Left ventricle myocardium superior (tissue), 1 donor: ENCODE measurements at places on chromosomes 12 and 14.

- no peak for DNase-seq
Observed at GRCh38 chr12:14880890-14881453, 4.7 kb downstream of the MGP start.

DNA sequence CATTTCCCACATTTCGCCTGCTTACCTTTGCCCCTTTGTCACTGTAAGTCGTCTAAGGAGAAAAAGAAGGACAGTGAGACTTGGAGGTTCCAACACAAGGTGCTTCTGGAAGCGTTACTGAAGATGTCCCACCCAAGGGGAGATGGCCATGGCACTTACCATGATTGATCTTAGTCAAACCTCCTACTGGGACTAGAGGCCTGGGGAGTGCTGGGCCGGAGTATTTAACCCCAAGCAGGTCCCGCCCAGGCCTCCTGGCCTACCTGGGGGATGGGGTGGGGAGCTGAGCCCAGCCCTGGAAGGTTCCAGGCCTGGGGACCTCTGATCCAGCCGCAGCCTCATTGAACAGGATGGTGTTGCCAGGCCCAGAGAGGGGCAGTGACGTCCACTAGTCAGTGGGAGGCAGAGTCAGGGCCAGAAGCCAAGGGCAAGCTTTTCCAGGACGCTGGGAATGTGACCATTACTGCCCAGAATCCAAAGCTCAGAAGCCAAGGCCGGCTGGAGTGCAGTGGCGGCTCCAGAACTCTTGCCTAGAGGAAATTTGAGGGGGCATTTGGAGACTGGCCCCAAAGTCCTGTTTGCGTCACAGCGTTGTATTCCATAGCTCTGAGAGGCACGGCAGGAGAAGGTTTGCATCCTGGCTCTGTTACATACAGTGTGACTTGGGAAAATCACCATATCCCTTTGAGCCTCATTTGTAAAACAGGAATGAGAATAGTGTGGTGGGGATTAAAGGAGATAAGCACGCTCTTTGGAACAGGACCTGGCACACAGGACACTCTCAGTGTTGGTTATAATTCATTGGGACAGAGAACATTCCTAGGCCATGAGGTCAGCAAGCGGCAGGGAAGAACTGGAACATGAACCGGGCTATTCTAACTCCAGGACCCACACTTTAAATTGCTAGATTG is at the start of gene HPD:
Gene HPD, minus strand, starts transcription at position 198 of the 911 bp plus-strand sequence. Its CDS starts 36 bp downstream, at position 162.
- peak; percentile 79 for DNase-seq

- no peak for DNase-seq
Observed at GRCh38 chr14:71135911-71136310, 228.7 kb downstream of the PCNX1 start.

- DNase-seq = no peak
Observed at GRCh38 chr12:64522807-64523206, 70.9 kb downstream of the TBK1 start.

- no peak for DNase-seq
Observed at GRCh38 chr14:103221781-103222358, 98.6 kb downstream of the TNFAIP2 start.
